ELF-1 (cell line): ENCODE measurements at places on chromosomes 11 and 22.

DNA sequence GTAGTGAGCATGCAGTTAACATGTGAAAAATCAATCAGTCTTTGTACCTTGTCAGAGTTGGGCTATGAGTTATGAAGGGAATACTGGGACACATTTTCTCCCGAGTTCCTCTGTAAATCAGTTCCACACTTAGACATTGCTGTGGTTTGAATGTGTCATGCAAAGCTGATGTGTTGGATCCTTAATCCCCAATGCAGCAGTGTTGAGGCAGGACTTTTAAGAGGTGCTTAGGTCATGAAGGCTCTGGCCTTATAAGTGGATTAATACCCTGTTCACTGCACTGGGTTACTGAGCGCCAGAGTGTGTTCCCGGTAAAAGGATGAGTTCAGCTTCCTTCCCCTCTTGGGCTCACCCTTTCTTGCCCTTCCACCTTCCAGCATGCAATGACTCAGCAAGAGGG is 742.1 kb upstream of the TENM4 start:
- DNase-seq, result no peak

DNA sequence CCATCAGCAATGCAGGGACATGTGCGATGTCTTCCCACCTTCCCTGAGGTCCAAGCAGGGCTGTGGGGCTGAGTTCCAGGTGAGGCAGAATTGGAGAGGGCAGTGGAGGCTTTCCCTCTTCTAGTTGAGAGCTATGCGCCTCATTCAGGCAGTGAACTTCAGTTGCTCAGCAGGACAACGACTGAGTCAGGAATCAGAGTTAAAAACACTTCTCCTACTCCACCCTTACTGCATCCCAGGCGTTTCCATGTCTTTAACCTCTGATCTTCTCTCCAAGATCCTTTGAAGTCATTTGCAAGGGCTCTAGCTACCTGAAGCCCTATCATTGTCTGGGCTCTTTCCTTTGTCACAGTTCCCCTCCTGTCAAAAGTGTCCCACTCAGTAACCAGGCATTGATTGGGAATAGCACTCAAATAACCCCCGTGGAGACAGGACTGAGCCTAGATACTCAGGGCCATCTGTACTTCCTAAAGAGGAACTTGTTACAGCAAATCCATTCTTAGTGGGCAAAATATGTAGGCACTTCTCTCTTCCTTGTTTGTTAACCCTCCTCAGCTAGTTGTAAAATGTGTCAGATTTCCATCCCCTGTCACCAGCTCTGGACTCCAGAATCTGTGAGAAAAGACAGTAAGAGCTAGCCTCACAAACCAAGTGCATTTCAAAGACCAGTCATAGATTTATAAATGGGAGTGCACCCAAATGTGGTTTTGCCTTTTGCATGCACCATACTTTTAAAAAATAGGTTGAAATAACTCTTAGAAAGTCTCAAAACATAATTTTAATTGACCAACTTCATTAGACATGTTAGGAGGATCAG is 72.5 kb upstream of the MYO18B start:
- peak; percentile 14 for DNase-seq

DNA sequence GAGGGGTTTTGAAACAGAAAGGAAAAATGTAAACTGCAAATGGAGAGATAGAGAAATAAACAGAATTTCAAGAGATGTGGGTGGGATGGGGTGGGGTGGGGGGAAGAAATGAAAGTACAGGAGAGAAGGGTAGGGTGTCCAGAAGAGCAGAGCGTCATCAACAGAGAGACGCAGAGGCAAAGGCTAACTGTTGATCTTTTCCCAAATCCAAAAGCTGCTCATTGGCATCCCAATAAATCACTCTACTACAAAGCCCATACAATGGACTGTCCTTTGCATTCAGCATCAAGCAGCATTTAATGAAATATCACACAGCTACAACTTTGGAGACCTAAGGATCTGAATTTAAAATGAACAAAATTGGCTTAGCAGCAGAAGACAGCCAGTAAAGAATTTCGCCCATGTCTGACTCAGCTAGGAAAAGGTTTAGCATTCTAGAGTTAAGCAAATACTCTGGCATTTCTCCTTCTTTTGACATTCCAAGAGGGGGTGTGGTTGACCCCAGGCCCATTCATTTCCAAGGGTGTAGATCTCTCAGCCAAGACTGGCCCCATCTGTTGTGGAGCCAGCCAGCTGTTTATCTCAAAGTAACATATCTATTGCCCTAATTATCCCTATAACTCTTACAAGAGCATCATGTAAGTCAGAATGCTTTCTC is 1.5 kb downstream of the RAB30 start:
- peak; percentile 57 for DNase-seq

- no peak for DNase-seq
Measured at GRCh38 chr11:66278363-66279091, 552 bp downstream of the CNIH2 start.

- no peak for DNase-seq
Measured at GRCh38 chr11:34305193-34305592, 52.6 kb downstream of the ABTB2 start.

DNA sequence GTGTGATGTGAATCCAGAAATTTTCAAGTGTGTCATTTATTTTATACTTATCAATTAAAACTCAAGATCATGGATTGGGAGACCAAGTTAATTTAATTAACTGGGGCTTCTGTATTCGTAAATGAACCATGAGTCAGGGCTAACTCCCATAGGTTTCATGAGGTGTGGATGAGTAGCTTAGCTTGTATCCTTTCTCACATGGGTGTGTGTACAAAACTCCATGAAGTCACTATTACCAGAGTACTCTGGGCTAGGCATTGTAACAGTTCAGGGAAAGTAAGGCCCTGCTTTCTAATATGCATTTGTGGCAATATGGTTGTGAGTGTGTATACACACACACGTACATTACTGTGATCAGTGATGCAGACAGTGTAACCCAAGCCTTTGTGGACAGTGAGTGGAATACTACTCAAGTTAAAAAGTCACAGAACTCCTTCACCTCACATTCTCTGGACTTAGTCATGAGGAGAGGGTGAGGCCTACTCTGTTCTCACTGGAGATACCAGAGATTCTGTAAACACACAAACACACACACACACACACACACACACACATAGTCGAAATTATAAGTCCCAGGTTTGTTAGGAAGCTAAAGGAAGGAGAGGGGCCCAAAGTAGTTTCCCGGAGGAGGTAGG is 3.5 kb downstream of the CNTF start:
- no peak for DNase-seq

DNA sequence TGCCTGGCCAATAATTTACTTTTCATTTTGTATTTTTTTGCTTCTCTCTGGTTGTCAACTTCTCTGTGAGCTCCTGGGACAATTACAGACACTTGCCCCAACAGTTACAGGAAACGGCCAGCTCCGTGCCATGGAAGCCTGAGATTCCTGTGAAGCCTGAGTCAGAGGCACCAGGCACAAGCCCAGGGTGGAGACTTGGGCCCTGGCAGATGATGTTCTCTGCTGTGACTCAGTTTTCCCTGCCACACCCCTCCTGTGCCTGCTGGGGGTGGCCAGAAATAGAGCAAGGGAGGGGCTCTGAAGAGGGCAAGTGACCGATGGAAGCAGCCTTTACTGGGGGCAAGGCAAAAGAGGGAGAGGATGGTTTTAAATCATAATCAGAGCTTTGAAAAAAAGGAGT is 4.9 kb downstream of the ATP5MGL start:
- no peak for DNase-seq

DNA sequence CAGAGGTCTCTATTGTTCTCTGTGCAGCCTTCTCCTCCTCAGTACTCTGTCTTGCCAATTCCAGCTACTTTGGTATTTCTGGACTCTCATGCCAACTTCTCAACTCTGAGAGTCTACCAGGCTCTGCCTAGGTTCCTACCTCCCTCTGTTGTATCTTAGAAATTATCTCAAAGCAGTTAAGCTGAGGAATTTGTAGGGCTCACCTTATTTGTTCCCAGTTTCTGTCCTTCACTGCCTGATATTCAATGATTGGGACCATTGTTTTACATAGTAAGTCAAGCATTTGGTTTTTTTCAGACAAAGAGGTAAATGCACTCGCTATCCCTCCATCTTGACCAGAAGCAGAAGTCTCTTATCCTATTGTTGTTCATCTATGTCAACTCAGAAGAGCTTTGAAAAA is 205.0 kb upstream of the PGR start:
- no peak for DNase-seq
